ENCODE measurements at places on chromosomes 3 and 15. TPM values are rescaled to one million over a fixed set of nuclear protein-coding genes. Genes with fewer than 3 reads are reported as not detected.

The EIF4E3 gene
- polyA plus RNA-seq, result 22.8 TPM

The PPP1R14D gene
- not detected for polyA plus RNA-seq

The MESD gene
- 17.7 TPM for polyA plus RNA-seq

The CPEB1 gene
- 11.0 TPM for polyA plus RNA-seq

The SLC24A5 gene
- polyA plus RNA-seq, result not detected

The GPR62 gene
- polyA plus RNA-seq, result 0.32 TPM

The NDUFAF3 gene
- polyA plus RNA-seq, result 81.6 TPM

The APOD gene
- polyA plus RNA-seq, result 395 TPM

The SATB1 gene
- polyA plus RNA-seq, result 40.3 TPM

The RBPMS2 gene
- 90.9 TPM for polyA plus RNA-seq

The EFCC1 gene
- 4.3 TPM for polyA plus RNA-seq

The ZMYND10 gene
- polyA plus RNA-seq, result 0.62 TPM

The SYNPR gene
- not detected for polyA plus RNA-seq

The UTS2B gene
- polyA plus RNA-seq, result 0.34 TPM

The CIDEC gene
- polyA plus RNA-seq, result 49.2 TPM

The PRR20G gene
- not detected for polyA plus RNA-seq

The ACAN gene
- 0.71 TPM for polyA plus RNA-seq

The GBE1 gene
- polyA plus RNA-seq, result 32.6 TPM

The ADGRG7 gene
- not detected for polyA plus RNA-seq

The CGNL1 gene
- polyA plus RNA-seq, result 12.7 TPM

The CKMT1A gene
- polyA plus RNA-seq, result 2.4 TPM

The DET1 gene
- 7.9 TPM for polyA plus RNA-seq

The KIF7 gene
- polyA plus RNA-seq, result 9.9 TPM

The CA12 gene
- polyA plus RNA-seq, result 14.9 TPM

The NANOGP8 gene
- polyA plus RNA-seq, result not detected

The CNTN4 gene
- polyA plus RNA-seq, result 7.2 TPM

The DIS3L gene
- polyA plus RNA-seq, result 22.6 TPM

The CFAP44 gene
- 3.5 TPM for polyA plus RNA-seq

The TMEM212 gene
- polyA plus RNA-seq, result not detected

The TIMMDC1 gene
- polyA plus RNA-seq, result 98.1 TPM

The WWTR1 gene
- polyA plus RNA-seq, result 155 TPM
